Mesenteric fat pad (tissue), 1 donor: ENCODE measurements at places on chromosomes 6 and 20.

DNA sequence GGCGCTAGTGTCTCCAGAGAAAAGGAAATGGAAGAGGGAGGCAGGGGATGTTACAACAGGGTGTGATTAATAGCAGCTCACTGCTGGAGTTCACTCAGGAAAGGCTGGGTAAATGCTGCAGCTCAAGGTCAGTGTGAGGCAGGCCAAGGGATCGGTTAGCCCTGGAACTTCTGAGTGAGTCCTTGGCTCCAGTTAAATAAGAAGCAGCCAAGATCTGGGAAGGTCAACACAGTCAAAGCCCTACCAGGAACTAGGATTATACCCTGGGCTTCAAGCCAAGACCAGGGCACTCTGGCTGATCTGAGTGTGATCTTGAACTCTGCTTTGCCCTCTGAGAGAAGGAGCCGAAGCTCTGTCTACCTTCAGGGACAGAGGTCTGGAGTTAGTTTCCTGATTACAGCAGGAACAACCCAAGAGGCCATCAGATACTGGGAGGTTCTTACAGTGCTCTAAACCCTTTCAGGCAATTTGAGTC, 44.3 kb downstream of the TPD52L1 start:
- DNase-seq, result no peak

DNA sequence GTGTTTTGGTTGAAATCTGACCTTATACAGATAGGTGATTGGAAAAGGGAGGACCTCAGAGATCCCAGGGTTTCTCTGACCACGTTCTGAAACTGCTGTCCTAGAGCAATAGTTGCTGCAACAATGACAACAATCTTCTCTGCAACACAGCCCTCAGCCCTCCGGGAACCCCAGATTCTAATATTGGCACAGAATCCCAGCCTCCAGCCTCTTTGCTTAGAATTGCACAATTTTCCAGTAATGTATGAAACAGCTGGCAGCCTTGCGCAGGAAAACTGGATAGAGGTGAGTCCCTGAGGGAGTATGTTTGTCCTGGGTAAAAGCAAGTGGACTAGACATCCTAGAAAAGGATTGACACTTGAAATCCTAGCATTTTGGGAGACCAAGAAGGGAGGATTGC, 30.4 kb upstream of the PNRC1 start:
- no peak for DNase-seq

DNA sequence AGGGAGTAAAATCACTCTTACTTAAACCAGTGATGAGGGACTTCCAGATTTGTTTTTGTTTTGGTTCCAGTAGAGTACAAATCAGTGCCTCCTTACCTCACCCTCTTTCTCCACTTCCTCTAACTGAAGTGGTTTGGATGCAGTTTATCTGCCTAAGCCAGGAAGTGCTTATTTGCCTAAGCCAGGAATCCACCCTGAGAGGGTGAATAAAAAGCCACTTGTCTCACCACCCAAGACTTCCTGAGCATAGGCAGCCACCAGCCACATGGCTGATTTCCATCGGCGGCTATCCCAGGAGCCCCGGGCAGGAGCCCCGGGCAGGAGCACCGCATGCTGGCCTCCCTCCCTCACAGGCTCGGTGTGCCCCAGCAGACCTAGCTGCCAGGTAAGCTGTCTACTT, 12.0 kb downstream of the LRP11 start:
- no peak for DNase-seq

GRCh38 chr6:46042355-46042999, 26.8 kb upstream of the CLIC5 start:
- no peak for DNase-seq

DNA sequence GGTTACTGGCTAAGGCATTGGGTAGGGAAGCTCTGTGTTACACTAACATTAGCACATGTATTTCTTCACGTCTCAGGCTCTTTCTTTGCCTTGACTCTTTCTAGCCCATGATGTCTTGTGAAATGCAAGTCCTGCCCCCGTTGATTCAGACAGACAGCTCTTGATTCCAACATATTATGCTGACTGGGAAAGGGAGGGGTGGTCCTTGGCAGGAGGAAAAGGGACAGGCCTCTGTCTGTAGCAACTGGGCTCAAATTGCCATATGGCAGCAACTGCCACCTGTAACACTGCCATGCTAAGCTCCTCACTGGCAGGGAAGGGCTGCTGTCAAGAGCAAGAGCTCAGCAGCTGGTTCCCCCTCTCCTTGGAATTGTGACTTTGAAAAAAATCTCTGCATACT, 5.7 kb upstream of the KCNK15 start:
- no peak for DNase-seq

- no peak for DNase-seq
These were observed 103.6 kb upstream of the SGK1 start for GRCh38 chr6:134421501-134421900.

DNA sequence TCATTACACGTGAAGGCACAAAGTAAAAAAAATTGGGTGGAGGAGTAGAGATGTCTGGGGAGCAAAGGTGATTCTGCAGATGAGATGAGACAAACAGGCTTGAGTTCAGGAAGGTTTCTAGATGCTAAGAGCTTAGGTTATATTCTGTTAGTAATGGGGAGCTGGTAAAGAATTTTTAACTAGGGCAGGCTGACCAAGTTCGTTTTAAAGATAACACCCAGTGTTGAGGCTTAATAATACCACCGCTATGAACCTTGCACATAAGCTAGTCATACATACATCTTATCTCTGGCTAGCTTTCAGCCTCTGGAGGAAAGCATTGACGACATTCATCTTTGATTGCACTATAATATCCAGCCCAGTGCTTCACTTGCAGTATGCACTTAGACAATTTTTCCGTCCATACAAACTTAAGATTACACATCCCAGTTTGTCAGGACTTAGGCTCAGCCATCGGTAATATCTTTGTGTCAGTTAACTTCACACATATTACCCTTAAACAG, 12.1 kb downstream of the NHSL1 start:
- no peak for DNase-seq

GRCh38 chr20:53642196-53643030, 48.8 kb upstream of the ZNF217 start:
- DNase-seq, result no peak

DNA sequence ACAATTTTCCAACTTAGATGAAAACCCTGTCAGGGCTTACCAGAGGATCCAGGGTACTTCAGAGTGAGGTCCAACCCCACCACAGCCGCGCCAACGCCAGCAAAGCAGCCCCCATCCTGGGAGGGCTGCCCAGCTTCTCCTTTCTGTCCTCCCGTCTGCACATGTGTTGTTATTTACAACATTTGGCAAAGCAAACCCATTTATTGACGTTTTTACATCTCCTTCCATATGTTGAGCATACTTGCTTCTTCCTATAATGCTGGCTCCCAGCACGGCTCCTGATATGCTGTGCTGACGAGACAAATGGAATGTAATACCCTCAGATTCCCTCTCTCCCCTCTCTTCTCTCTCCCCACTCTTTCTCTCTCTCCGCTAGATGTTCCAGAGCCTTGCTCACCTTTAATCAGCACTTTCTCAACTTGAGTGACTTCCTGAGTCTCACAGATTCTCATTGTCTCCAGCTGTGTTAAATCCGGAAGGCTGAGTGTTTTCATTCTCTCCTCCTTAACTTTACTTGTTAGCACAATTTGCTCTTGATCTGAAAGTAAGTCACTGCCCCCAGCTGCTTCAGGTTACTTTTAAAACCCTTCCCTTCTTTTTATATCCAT, 22.7 kb downstream of the RCAN2 start:
- DNase-seq, result no peak

GRCh38 chr20:36086767-36087166, 67.8 kb upstream of the EPB41L1 start:
- no peak for DNase-seq

GRCh38 chr6:168138436-168138835, 59.4 kb upstream of the FRMD1 start:
- DNase-seq, result no peak

DNA sequence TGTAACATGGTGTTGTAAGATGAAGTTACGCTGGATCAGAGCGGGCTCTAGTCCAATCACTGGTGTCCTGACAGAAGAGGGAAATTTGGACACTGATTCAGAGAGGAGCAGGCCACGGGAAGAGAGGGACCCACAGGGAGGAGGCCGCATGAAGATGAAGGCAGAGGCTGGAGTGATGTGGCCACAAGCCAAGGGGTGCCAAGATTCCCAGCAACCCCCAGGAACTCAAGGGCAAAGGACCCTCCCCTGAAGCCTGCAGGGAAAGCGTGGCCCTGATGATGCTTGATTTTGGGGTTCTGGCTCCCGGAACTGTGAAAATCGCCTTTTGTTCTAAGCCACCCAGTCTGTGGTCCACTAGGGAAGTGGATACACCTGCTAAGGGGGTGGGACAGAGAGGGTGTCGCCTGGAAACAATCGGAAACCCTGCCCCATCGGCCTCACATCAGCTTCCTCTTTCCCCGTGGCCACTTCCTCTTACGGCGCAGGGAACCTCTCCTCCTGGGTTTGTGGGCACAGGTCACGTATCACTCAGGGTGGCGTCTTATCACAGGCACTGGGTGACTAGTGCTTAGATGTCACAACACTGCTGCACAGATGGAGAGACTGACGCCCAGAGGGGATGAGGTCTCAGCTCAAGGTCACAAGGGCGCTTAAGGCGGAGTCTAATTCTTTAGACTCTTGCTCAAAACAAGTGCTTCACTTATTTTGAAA, 58.0 kb downstream of the SULF2 start:
- DNase-seq, result no peak

DNA sequence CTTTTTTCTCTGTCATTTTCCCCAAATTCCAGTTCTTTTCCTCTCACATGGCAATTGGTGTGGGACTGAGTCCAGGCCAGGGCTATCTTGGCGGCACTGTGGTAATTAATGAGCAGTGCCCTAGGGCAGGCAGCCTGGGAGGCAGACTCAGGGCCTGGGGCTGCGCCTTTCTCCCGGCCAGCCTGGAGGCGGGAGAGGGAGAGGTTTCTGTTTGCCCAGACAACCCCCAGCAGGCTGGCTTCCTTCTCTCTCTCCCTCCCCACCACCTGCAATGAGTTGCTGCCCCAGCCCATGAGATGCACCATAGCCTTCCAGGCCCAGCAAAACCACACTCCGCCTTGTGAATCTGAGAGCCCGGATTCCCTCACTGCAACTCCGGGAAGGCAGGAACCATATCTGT, 15.1 kb upstream of the CCDC167 start:
- DNase-seq, result no peak

GRCh38 chr20:20395903-20396568, 28.1 kb downstream of the INSM1 start:
- DNase-seq, result no peak

- no peak for DNase-seq
These were observed 17.7 kb downstream of the PSMG4 start for GRCh38 chr6:3276174-3277167.

- no peak for DNase-seq
These were observed 103.3 kb downstream of the IBTK start for GRCh38 chr6:82144007-82144851.

DNA sequence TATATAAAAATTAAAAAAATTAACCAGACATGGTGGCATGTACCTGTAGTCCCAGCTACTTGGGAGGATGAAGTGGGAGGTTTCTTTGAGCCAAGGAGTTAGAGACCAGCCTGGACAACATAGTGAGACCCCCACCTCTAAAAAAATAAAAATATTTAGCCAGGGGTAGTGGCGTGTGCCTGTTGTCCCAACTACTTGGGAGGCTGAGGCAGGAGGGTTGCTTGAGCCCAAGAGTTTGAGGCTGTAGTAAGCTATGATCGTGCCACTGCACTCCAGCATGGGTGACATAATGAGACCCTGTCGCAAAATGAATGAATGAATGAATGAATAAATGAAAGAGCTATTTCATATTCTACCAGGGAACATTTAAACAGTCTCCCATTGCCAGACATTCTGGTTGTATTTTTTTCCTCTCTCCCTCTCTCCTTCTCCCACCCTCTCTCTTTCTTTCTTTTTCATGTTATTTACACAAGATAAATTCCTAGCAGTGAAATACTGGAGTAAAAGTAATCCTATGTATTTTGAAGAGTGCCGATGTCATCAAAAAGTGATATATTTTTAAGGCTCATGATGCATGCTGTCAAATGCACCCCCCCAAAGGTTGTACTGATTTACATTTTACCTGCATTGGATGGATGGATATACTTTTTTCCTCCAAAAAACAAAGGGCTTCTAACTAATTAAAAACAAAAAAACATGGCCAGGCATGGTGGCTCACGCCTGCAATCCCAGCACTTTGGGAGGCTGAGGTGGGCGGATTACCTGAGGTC, 194.8 kb upstream of the ZNF217 start:
- peak; percentile 4 for DNase-seq
